ENCODE measurements at places on chromosomes 1 and 21.

DNA sequence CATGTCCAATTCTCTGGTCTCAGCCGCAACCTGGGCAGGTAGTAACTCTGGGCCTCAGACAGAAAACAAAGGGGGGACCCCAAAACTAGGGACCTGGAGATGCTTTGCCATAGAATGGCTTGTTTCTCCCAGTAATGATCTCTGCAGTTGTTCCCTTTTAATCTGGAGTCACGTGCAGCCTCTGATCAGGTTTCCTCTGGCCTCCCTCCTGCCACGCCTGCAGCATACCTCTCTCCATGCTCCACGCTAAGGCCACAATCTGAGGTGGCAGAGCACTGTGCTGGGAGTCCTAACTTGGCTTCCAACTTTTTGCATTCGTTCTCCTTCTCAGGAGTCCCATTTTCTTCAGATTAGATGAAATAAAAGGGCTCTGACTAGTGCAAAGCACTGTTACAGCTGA lies 1.9 kb downstream of the PABPC4 start:
- no peaks in the 10 kb centered on the region for H3K27me3 ChIP-seq
- DNase-seq: no peak
- H3K4me1 ChIP-seq: peaks cover 52% of the 10 kb centered on the region
- H3K36me3 ChIP-seq: peaks cover 28% of the 10 kb centered on the region
- no peak overlapping the region for H3K27ac ChIP-seq
- H3K4me3 ChIP-seq: no peak overlapping the region

DNA sequence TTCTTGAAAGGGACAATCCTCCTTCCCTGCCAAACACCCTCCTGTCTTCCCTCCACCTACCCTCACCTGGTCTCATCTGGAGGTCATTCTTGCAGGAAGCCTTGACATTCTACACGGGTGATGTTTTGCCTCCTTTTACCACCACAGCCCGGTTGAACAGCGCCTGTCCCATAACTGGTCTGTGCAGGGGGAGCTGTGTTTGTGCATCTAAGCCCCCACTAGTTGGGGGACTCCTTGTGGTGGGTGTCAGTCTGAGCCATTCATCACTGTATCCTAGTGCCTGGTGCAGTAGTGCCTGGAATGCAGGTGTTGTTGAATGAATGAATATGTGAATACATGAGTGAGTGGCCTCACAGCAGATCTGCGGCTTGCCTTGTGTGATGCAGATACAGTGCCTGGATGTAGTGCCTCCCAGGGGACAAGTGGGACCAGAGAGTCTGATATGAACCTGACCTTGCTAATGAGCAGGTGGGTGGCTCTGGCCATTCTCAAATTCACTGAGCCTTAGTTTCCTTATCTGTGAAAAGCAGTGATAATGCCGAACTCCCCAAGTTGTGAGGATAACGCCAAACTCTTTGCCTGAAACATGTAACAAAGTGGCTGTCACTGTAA lies 79.8 kb downstream of the OMA1 start:
- H3K27me3 ChIP-seq: no peaks in the 10 kb centered on the region
- no peak overlapping the region for H3K27ac ChIP-seq
- no peak for DNase-seq
- H3K36me3 ChIP-seq: no peaks in the 10 kb centered on the region
- H3K4me3 ChIP-seq: no peak overlapping the region

- no peaks in the 10 kb centered on the region for H3K36me3 ChIP-seq
- H3K4me3 ChIP-seq: no peak overlapping the region
- H3K27ac ChIP-seq: no peak overlapping the region
- no peak for DNase-seq
- no peaks in the 10 kb centered on the region for H3K27me3 ChIP-seq
- no peaks in the 10 kb centered on the region for H3K4me1 ChIP-seq
Observed at GRCh38 chr1:147736883-147737282, 23.5 kb downstream of the GJA5 start.

- H3K4me1 ChIP-seq: peaks cover 11% of the 10 kb centered on the region
- H3K27me3 ChIP-seq: no peaks in the 10 kb centered on the region
- no peak overlapping the region for H3K27ac ChIP-seq
- H3K36me3 ChIP-seq: no peaks in the 10 kb centered on the region
Observed at GRCh38 chr1:172391976-172392375, 28.5 kb upstream of the C1orf105 start.

- H3K27me3 ChIP-seq: no peaks in the 10 kb centered on the region
- H3K36me3 ChIP-seq: peaks cover 15% of the 10 kb centered on the region
- H3K27ac ChIP-seq: no peak overlapping the region
- H3K4me3 ChIP-seq: no peak overlapping the region
- H3K4me1 ChIP-seq: no peaks in the 10 kb centered on the region
- DNase-seq: peak; percentile 13
Observed at GRCh38 chr21:45996311-45997204, 15.0 kb downstream of the COL6A1 start.

DNA sequence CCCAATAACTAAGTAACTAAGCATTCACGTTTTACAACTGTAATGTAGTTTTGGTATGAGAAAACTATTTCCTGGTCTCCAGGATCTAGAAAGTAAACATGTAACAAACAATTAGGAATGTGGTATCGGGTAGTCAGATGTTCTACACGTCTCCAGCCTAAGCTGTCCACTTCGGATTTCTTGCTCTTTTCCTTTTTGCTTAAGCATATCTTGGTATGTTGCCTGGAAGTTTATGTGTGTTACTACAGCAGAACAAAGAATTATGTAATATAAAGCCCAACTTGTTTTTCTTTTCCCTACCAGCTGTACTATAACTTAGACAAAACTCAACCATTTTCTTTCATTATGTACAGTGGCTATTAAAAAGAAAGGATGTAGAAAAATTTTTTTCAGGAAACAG lies 20.4 kb upstream of the WARS2 start:
- no peaks in the 10 kb centered on the region for H3K36me3 ChIP-seq
- no peak for DNase-seq
- no peak overlapping the region for H3K4me3 ChIP-seq

DNA sequence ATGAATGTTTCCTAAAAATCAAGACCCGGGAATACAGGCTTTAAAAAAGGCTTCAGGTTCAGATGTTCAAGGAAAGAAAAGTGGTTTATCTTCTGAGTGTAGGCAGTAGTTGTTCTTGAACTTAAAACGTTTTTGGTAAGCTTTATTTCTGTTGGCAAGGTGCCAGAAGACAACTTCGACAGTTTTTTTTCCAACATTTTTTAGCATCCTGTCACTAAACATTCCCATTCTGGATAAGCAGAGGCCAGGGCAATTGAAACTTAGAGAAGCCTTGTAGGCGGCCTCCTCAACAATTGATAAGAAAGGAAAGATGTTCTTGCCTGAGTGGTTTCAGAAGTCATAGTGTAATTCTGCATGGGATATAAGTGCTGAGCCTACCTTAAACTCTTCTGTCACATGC lies 66.7 kb downstream of the PATJ start:
- H3K27ac ChIP-seq: no peak overlapping the region
- no peaks in the 10 kb centered on the region for H3K27me3 ChIP-seq
- DNase-seq: no peak
- no peaks in the 10 kb centered on the region for H3K4me1 ChIP-seq
- no peaks in the 10 kb centered on the region for H3K36me3 ChIP-seq

- no peaks in the 10 kb centered on the region for H3K4me1 ChIP-seq
- H3K4me3 ChIP-seq: no peak overlapping the region
- no peaks in the 10 kb centered on the region for H3K27me3 ChIP-seq
- H3K27ac ChIP-seq: no peak overlapping the region
- no peaks in the 10 kb centered on the region for H3K36me3 ChIP-seq
Observed at GRCh38 chr1:172487550-172487949, 43.7 kb upstream of the PIGC start.

DNA sequence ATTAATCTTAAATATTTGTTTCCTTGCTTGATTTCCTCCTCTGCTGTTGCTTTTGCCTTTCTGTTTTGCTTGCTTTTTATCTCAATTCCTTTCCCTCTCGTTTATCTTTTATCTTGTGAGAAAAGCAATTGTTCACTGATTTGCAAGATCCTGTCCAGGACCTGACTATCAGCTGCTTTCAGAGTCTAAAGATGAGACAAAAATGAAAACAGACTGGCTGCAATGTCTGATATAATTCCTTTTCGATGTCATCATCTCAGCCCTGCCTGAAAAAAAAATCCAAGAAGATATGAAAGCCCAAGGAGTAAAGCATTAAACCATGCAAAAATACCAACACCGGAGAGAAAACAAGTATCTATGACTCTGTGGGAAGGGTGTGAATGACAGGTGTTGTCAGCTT lies 225.5 kb downstream of the PATJ start:
- no peaks in the 10 kb centered on the region for H3K27me3 ChIP-seq
- no peak overlapping the region for H3K4me3 ChIP-seq
- no peaks in the 10 kb centered on the region for H3K4me1 ChIP-seq
- H3K27ac ChIP-seq: no peak overlapping the region

DNA sequence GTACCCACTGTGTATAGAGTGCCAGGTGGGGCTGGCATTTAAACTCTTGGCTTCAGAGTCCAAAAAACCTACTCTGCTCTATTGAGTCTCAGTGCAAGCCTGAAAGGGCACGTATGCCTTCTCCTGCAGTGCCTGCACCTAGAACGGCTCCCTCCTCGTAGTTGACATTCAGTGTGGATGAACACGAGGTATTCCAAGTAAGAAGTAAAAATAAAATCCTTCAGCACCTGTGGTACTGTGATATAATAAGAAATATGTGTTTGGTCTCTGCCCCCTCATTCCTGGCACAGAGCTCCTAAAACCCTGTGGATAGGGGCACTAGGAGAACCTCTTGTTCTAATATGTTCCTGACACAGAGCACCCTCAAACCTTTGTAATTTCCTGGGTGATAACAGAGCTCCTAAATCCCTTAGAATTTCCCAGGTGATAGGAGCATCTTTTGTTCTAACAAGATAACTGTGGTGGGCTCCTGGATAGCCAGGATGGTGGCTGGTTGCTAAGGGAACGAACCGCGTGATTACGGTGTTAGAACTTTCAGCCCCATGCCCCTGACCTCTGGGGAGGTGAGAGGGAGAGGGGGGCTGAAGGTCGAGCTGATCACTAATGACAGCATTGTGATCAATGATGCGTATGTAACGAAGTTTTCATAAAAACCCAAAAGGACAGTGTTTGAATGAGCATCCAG lies 16.8 kb downstream of the UCK2 start:
- no peak overlapping the region for H3K4me3 ChIP-seq
- no peak overlapping the region for H3K27ac ChIP-seq
- H3K36me3 ChIP-seq: no peaks in the 10 kb centered on the region
- no peaks in the 10 kb centered on the region for H3K27me3 ChIP-seq

DNA sequence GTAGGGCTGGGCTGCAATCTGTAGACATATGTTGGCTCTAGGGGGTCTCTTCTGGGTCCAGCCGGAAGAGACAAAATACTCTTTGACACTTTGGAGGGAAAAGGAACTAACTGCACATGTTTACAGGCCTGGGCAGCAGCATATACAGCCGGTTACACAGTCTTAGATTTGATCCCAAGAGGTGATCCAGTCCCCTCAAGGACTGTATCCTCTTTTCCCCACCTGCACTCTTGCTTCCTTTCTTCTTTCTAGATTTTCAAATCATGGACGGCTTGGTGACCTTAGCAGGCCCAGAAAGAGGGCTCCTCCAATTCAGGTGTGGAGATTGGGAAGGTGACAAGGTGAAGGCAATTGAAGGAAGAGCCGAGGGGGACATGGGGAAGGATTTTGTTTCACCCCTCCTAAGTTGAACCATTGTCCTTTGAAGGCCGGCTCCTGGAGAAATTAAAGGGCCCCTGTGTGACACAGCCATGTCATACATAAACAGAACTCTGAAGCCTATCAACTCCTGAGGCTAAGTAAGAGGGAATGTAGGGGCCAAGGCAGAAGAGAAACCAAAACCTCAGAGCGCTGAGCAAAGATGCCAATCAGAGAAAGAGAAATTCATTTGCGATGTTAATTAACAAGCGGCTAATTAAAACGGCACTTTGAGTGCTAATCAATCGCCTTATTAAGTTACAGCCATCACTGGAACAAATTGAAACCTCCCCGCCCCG lies 5.9 kb upstream of the BARHL2 start:
- DNase-seq: no peak
- no peak overlapping the region for H3K27ac ChIP-seq
- H3K4me1 ChIP-seq: peaks cover 30% of the 10 kb centered on the region

- DNase-seq: no peak
- H3K27me3 ChIP-seq: no peaks in the 10 kb centered on the region
- H3K4me3 ChIP-seq: no peak overlapping the region
- H3K27ac ChIP-seq: no peak overlapping the region
- no peaks in the 10 kb centered on the region for H3K36me3 ChIP-seq
Observed at GRCh38 chr21:28152732-28153131, 839.9 kb downstream of the LTN1 start.

GRCh38 chr1:869499-870244 lies 54.1 kb upstream of the SAMD11 start:
- H3K27ac ChIP-seq: no peak overlapping the region
- H3K36me3 ChIP-seq: no peaks in the 10 kb centered on the region
- peaks cover 12% of the 10 kb centered on the region for H3K27me3 ChIP-seq
- H3K4me3 ChIP-seq: no peak overlapping the region
- H3K4me1 ChIP-seq: peaks cover 4% of the 10 kb centered on the region

DNA sequence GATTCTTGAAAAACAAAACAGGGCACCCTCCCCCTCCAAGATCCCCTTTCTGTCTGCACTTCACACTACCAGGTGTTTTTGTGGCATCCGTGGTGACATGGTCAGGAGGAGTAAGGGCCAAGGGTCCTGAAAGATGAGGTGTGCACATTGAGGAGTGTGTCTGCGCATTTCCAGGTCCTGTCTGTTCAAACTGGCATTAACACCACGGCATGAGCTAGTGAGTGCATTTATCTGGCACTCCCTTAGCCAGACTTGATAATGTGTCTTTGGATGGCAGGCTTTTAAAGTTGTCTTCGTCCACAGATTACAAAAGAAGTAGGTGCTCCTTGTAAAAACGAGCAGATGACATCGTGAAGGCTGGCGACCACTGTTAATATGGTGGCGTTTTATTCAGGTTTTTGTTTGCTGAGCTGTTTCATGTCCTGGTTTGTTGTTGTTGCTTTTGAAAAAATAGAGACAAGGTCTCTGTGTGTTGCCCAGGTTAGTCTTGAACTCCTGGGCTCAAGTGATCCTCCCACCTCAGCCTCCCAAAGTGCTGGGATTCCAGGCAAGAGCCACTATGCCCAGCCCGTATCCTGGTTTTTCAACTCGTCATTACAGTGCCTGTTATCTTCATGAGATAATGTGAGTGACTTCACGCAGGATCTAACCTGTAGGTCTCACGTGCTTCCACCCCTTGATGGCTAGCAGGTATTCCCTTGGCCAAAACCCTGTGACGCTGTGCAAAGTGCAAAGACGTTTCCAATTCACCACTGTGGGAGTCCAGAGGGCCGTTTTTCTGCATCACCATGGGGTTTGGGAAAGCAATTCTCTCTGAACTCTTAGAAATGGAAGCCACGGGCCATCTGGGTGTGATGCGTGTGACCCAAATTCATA lies 4.2 kb downstream of the TMEM51 start:
- H3K27ac ChIP-seq: no peak overlapping the region
- H3K27me3 ChIP-seq: no peaks in the 10 kb centered on the region
- DNase-seq: no peak
- no peak overlapping the region for H3K4me3 ChIP-seq
- H3K4me1 ChIP-seq: peaks cover 59% of the 10 kb centered on the region
